ENCODE measurements at places on chromosomes 4 and X.

DNA sequence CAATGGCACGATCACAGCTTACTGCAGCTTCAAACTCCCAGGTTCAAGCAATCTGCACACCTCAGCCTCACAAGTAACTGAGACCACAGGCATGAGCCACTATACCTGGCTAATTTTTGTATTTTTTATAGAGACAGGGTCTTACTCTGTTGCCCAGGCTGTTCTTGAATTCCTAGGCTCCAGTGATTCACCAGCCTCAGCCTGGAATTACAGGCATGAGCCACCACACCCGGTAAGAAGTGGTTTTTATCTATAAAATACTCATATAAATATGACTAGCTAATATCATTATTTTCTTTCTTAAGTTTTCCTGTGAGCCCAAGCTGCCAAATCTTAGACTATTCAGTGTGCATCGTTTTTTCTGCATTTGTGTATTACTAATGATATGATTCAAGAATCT is 4.4 kb downstream of the SCFD2 start:
- DNase-seq: no peak

GRCh38 chr4:67014592-67014991 is 530.7 kb downstream of the CENPC start:
- peak; percentile 86 for DNase-seq

DNA sequence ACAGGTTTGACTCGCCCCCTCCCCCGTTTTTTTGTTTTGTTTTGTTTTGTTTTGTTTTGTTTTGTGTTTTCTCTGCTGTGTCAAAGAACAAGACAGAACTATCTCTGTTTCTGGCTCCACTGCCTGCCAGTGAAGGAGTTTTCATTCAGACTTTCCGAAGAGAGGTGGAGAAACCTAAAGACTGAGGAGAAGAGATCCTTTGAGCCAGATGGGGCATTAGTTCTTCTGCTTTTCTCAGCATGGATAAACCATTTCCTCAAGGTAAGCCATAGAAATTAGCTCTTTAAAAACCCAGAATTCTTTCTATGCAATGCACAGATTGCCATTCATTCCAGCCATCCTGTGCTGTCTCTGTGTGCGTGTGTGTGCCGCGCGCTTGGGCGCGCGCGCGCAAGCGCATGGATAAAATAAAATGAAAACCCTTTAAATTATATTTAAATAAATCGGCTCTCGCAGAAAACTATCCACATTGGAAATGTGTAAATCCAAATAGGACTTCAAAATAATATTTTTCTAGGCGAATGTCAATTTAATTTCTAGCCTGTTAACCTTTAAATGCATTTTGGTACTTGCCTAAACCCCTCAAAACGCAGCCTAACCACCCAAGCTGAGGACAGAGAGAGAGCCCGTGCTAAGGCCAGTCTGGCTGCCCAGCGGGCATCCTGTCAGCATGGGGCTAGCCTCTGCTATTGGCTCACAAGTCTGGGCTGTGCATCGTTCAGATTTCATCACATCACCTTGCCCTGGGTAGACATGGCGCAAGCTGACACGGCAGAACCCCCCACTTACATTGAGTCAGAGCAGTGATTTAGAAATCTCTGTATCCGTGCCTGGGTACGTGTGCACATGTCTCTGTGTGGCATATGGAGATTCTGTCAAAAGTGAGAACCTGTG is 113.0 kb upstream of the VAMP7 start:
- DNase-seq: peak; percentile 17

GRCh38 chr4:77859256-77859655 is 3.4 kb upstream of the MRPL1 start:
- DNase-seq: no peak

DNA sequence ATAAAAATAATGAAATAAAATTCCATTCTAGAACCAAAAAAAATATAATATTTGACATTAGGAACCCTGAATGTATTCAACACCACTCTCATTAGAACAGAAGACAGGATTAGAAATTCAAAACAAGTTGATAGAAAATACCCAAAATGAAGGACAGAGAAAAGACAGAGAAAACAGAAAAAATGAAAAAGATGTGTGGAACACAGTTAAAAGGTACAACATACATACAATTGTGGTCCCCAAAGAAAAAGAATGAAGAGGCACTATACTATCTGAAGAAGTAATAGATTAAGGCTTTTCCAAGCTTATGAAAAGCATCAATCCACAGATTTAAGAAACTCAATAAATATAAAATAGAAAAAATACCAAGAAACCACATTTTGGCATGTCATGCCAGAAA is 16.4 kb downstream of the ANKRD50 start:
- DNase-seq: no peak

DNA sequence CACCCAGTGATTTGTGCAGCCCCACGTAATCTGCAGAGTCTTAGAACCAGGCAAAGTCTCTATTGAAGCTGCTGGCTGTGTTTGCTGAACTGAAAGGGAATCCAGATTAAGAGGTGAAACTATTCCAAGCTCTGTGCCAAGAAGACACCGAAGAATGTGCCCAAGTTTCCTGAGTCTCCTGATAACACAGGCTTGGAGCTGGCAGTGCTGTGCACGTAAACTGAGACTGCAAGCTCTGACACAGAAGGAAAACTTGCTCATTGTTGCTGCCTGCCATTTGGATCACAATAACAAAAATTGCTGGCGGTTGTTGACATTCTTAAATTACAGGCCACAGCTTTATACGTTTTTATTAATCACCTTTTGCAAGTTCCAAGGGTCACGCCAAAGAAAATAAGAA is 60.2 kb upstream of the VCX3B start:
- peak; percentile 48 for DNase-seq

- no peak for DNase-seq
These were observed 401.9 kb upstream of the NDST4 start for GRCh38 chr4:115515366-115515765.

- DNase-seq: no peak
These were observed 945.9 kb upstream of the NDST4 start for GRCh38 chr4:116059361-116059760.

DNA sequence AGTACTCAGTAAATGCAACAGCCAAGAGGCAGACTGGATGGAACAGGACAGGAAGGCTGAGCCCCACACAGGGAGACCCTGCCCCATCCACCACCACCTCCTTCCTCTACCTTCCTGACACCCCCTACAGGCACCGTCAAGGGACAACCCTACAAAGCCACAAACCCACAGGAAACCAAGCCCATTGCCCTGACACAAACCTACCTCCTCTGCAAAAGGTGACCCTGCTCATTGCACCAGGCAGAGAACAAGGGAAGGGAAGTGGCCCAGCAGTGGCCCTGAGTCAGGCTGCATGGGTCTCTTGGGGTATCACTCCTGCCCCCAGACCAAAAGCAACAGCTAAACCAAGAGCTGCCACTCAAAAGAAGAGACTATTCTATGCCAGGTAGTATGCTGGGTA is 21.0 kb downstream of the JAKMIP1 start:
- DNase-seq: no peak

DNA sequence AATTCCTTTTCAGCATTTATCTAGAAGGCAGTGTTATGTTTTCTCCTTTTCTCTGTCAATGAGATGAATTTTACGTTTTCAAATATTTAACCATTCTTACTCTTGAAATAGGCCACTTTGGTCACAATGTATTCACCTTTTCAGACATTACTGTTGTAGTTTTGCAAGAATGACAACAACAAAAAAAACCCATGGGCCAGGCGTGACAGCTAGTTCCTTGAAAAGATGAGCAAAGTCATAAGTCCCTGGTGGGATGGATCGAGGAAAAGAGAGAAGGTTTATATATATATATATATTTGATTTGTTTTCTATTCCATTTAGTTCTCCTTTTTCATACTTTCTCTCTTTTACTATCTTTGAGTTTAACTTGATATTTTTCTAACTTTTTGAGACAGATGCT is 38.1 kb upstream of the ACSL1 start:
- DNase-seq: no peak

GRCh38 chrX:29627833-29628232 is 587.5 kb upstream of the MAGEB2 start:
- DNase-seq: no peak

- no peak for DNase-seq
These were observed 605.5 kb upstream of the PITX2 start for GRCh38 chr4:111228396-111228795.

GRCh38 chr4:25937801-25938200 is 23.8 kb downstream of the SMIM20 start:
- DNase-seq: peak; percentile 64

DNA sequence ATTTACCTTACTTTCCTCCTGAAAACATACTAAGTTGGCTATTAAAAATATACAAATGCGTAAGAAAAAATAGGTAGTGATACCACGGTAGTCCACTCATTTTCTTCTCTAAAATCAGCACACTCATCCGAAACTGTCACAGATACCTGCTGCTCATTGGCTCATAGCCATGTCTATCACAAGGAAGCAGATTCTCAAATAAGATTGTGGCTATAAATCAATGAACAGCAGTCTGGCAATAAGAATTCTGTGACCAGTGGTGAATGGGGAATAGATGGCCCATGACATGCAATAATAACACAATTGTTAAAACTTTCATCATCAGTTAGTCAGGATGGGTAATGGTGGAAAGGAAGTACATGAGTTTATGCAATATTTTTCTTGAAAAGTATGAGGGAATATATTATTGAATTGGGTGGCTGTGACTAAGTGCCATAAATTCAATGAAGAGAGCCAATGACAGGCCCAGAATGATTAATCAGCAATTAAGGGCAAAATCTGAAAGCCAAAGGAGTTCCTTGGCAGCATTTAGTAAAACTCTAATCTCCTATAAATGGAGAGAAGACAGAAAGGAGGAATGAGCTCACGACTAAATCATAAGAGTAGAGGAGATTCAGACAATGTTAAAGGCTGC is 202.3 kb upstream of the NEIL3 start:
- no peak for DNase-seq

- peak; percentile 28 for DNase-seq
These were observed 57.2 kb upstream of the MTMR1 start for GRCh38 chrX:150635952-150636351.

- DNase-seq: no peak
These were observed 15.4 kb upstream of the FAM9C start for GRCh38 chrX:13059637-13060499.

GRCh38 chr4:172369471-172369959 is 556.3 kb downstream of the GALNTL6 start:
- DNase-seq: no peak

GRCh38 chr4:147731580-147732517 is at the start of gene ARHGAP10:
TSS of gene ARHGAP10 (plus strand) at chr4:147732088. CDS start at chr4:147732302, 214 bp downstream.
- peak; percentile 88 for DNase-seq

GRCh38 chrX:70456256-70456655 is 11.6 kb downstream of the DLG3 start:
- DNase-seq: no peak

GRCh38 chr4:141657550-141658250 is 21.3 kb downstream of the IL15 start:
- DNase-seq: no peak

- DNase-seq: no peak
These were observed 147.5 kb upstream of the FAM241A start for GRCh38 chr4:111997785-111998184.

DNA sequence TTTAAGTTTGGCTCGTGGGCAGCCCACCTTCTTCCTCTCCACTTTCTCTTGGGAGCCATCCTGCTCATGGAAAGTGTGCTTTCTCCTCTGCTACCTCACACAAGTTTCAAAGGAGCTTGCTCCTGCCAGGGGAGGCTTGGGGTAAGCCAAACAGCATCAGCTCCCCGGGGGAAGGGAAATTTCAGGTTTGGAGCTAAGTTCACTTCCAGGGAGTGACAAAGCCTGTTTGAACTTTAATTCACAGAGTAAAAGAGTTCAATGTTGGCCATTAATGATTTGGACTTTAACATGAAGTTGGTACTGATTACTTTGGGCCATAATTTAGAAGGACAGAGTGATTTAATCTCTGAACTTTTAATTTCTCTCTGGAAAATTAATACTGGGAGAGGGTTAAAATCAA is 4.7 kb upstream of the PGRMC2 start:
- DNase-seq: no peak

DNA sequence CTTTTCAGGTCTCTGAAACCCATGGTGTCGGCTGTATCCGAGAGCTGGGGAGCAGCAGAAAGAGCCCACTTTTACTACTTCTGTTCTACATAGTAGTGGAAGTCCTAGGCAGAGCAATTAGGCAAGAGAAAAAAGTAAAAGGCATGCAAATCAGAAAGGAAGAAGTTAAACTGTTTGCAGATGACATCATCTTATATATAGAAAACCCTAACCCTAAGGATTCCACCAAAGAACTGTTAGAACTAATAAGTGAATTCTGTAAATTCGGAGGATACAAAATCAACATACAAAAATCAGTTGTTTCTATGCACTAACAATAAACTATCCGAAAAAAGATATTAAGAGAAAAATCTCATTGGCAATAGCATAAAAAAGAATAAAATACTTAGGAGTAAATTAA is 95.3 kb downstream of the POLA1 start:
- no peak for DNase-seq

DNA sequence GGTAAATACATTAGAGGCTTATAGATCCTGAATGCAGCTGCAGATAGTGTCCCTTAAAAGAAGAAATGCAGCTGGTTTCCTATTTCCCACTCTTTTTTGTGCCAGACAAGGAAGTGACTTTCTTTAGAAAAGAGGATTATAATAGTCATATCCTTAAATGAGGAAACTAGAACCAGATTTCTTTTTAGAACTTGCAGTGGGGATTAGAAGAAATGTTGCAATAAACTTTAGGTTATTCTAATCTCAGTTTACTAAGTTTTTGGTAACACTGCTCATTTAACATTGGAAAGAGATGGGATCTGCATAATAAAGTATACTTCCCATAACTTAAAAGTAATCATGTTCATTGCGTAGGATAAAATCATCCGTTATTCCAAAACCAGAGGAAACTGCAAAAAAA is 101.9 kb downstream of the SLIT2 start:
- no peak for DNase-seq

- no peak for DNase-seq
These were observed 10.8 kb downstream of the PLAC1 start for GRCh38 chrX:134647477-134647877.

- DNase-seq: no peak
These were observed 1155.5 kb upstream of the PABPC4L start for GRCh38 chr4:135357091-135357490.

- no peak for DNase-seq
These were observed 242.3 kb upstream of the PPARGC1A start for GRCh38 chr4:24131954-24132673.

DNA sequence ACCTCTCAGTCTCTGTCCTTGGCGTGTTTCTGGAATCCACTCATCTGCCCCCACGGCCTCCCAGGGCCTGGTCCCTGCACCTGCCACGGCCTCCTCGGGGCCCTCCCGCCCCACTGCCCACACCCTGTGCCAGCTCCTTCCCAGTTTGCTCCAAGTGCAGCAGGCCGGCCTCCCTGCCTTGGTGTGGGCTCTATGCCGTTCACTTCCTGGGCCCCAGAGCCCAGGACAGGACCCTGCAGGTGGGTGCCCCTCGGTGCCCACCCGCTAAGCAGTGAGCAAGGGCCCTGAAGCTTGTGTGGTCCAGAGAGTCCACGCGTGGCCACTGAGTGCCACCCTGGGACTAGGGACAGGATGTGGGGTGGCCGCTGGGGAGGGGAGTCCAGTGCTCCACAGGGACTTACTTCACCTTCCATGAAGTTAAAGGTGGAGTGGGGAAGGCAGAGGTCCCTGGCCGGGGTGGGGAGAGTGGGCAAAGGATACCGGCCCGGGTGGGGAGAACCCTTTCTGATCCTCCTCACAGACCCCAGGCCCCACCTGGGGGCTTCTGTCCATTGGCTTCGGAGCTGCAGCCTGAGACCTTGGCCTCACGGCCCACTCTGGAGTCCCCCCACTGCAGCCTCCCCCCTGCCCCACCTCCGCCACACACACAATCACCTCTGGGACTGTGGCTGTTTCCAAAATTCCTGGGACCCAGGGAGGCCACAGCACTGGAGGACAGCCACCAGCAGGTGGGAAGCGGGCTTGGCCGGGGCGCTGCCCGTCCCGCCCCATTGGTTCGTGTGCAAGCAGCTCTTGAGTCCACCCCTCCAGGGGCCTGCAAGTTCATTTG is 60.0 kb upstream of the NKX1-1 start:
- no peak for DNase-seq

All from SJSA1 (cell line).